ENCODE measurements at places on chromosomes 1 and 21.

- no peak for DNase-seq
These were observed 20.8 kb downstream of the CNST start for GRCh38 chr1:246587032-246587431.

GRCh38 chr1:19426294-19427086 is 58.8 kb downstream of the CAPZB start:
- no peak for DNase-seq

DNA sequence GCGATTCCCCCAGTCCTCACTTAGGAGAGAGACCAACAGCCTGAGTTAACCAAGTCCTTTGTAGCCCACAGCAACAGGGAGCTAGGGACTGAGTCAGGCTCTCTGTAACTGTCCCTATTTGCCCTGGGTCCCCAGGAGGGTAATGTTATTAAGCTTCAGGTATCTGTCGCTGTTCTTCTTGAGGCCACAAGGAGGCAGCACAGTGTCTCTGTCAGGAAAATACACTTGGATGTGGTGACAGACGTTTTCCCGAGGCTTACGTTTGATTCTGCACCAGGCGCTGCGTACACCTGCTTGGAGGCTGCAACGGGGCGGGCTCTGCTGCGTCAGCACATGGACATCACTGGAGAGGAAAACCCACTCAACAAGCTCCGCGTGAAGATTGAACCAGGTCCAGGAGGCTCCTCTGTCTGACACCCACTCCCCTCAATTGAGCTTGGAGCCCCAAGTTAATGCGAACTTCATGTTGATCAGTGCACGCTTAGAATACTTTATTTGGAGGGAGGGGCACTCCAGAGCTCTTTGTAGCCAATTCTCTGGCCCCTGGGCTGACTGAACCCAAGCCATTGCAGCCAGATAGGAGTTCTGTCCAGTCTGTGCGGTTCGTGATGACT is 10.7 kb upstream of the ELF3 start:
- DNase-seq = peak; percentile 59

DNA sequence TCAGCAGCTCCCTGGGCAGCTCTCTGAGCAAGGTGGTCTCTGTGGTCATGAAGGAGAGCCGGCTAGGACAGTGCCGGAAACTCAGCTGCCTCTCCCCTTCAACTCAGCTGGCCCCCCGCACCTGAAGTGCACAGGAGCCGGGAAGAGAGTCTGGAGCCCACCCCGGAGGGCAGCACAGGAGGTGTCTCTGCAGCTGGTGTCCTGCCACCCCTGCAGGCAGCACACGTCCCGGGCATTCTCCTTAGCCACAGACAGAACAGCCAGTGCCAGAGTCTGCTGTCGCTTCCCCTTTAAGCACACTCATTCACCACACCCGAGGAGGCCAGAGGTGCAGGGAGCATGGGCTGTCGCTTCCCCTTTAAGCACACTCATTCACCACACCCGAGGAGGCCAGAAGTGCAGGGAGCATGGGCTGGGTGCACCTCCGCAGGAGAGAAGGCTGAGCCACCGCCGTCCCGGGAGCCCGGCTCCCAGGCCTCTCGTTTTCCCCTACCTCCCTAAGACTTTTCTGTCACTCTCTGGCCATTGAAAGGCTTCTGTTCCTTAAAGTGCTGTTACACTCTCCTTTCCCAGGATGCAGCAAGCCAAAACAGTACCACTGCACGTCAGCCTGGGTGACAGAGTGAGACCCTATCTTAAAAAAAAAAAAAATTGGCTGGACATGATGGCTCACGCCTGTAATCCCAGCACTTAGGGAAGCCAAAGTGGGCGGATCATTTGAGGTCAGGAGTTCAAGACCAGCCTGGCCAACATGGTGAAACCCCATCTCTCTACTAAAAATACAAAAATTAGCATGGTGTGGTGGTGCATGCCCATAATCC is 16.9 kb upstream of the SAMD11 start:
- DNase-seq = peak; percentile 60

- DNase-seq = no peak
These were observed 66.6 kb downstream of the PUM1 start for GRCh38 chr1:30998887-30999286.

DNA sequence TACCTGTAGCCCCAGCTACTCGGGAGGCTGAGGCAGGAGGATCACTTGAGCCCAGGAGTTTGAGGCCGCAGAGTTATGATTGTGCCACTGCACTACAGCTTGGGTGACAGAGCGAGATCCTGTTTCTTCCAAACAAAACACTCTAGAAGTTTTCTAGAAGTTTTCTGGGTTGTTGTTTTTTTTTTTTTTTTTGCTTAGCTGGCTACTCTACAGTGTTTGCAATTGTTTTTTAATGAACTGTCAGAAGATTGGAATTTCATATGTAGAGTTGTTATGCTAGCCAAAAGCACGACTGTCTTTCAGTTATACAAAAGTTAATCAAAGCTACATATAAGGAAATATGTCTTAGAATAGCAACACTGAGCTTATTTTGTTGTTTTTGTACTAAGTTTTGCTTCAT is 30.9 kb upstream of the NEXN start:
- peak; percentile 26 for DNase-seq

- DNase-seq = peak; percentile 44
These were observed 10.6 kb upstream of the RC3H1 start for GRCh38 chr1:174032671-174033222.

DNA sequence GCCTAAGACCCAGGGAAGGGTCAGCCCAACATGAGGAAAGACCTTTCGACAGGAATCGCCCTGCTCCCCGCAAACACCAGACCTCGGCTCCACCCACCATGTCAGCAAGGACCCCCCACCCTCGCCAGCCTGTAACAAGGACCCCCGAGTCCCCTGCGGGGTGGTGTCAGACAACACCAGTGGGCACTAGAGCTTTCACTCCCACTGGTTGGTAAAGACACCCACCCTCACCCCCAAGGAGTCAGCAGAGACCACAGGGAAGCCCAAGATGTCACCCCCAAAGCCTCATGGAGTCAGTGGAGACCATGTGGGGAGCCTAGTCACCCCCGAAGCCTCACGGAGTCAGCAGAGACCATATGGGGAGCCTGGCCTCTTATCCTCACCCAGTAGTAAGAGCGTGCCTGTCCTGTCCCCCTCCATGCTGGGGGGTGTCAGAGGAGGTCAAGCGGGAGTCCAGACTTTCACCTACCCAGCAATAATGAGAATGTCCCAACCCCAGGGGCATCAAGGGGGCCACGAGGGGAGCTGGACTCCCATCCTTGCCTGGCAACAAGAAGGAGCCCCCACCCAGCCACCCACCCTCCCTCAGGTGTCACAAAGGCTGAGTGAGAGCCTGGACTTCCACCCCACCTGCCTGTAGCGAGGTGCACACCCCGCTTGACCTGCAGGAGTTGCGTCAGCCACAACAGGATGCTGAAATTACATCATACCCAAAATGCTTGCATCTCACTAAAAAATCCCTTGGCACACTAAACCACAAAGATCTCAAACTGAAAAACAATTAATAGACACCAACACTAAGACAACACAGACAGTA is 24.8 kb downstream of the SLC19A1 start:
- no peak for DNase-seq

DNA sequence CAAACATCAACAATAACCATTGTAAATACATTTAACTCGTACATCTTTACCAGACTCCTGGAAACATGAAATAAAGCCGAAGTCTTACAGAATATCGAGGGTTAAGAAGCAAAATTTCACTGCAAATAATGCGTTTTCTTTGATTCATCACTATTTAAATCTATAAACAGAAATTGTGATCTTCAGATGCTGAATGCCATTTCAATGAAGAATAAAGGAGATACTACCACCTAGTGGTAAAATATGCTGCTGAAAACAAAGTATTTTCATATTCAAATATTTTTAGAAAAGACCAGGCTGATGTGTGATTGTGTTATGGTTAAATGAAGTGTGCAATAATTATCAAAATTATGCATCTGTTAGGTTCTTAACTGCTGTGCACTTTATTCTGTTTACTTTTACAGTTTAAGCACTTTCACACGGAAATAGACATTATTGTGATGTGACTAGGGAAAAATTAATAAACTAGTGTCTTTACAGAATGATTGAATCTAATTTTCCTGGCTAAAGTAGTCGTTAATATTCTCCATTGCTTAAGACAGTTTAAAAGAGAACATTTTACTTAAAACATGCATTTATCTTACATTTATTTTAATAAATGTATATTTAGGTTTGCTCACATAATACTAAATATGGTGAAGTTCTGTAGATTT is 1093.1 kb downstream of the MRPL39 start:
- no peak for DNase-seq

Measured in AG08396 (cell line).